ENCODE measurements at places on chromosomes 3 and 15. TPM values are rescaled to one million over a fixed set of nuclear protein-coding genes. Genes with fewer than 3 reads are reported as not detected.

Gene SACM1L
- total RNA-seq, result 29.8 TPM

DNA sequence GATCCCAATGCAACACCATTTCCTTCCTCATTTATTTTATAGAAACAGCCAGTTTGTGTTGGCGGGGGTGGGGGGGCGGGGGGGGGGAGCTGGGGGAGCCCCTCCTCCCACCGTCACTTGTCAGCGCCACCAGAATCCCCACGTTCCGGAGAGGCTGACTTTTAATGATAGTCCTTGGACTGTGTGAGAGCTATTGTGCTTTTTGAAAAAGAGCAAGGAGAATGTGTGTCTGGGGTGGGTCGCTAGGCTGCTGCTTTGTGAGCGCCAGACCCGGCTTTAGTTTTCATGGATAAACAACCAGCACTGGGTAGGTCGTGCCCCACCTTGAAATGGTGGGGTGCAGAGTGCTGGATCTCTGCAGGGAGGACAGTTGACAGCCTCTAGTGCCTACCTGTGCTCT, 135.0 kb upstream of the ONECUT1 start:
- no peaks in the 10 kb centered on the region for H3K36me3 ChIP-seq
- DNase-seq, result no peak
- no peaks in the 10 kb centered on the region for H3K27me3 ChIP-seq
- no peak overlapping the region for H3K4me3 ChIP-seq
- H3K4me1 ChIP-seq, result no peaks in the 10 kb centered on the region

GRCh38 chr3:9192248-9193025, 57.0 kb downstream of the SRGAP3 start:
- H3K27ac ChIP-seq, result no peak overlapping the region
- no peaks in the 10 kb centered on the region for H3K4me1 ChIP-seq
- DNase-seq, result no peak
- no peaks in the 10 kb centered on the region for H3K36me3 ChIP-seq
- H3K4me3 ChIP-seq, result no peak overlapping the region
- H3K27me3 ChIP-seq, result no peaks in the 10 kb centered on the region

Gene LRCH3
- total RNA-seq, result 11.2 TPM

DNA sequence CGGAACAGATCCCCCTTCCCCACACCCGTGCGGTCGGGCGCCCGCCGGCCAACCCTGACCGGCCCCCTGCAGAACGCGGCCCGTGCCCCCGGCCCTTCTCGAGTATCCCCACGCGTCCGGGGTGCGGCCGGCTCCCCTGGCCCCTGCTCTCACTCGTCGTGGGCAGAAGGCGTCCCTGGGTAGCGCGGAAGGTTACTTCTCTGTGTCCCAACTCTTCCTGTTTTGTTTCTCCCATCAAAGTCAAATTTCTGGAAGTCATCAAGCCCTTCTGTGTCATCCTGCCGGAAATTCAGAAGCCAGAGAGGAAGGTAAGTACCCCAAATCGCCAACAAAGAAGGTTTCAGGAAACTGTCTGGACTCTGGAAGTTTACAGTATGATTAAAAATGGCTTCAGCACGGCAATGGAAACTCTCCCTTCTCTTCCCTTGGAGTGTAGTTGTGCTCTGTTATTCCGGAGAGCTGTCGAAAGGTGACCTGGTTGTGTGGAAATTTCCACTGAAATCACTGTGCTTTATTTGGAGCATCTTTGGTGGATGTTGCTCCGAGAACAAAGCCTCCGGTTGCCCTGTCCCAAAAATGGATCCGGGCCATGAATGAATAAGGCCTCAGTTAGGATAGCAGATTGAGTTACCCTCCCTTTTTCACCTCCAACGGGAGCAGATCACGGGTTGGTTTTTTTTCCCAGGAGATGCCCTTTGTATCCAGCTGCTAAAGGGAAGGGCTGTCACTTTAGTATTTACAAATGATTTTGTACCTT, 536 bp downstream of the SEC61A1 start:
- H3K4me1 ChIP-seq, result peaks cover 13% of the 10 kb centered on the region
- DNase-seq, result no peak
- peaks cover 21% of the 10 kb centered on the region for H3K36me3 ChIP-seq
- H3K27ac ChIP-seq, result peak overlapping the region; percentile 85
- no peaks in the 10 kb centered on the region for H3K27me3 ChIP-seq

- H3K36me3 ChIP-seq, result no peaks in the 10 kb centered on the region
- DNase-seq, result no peak
- H3K27me3 ChIP-seq, result no peaks in the 10 kb centered on the region
- H3K4me3 ChIP-seq, result no peak overlapping the region
- no peak overlapping the region for H3K27ac ChIP-seq
- no peaks in the 10 kb centered on the region for H3K4me1 ChIP-seq
Measured at GRCh38 chr3:193732827-193733226, 139.8 kb downstream of the OPA1 start.

Gene MORC1
- not detected for total RNA-seq

DNA sequence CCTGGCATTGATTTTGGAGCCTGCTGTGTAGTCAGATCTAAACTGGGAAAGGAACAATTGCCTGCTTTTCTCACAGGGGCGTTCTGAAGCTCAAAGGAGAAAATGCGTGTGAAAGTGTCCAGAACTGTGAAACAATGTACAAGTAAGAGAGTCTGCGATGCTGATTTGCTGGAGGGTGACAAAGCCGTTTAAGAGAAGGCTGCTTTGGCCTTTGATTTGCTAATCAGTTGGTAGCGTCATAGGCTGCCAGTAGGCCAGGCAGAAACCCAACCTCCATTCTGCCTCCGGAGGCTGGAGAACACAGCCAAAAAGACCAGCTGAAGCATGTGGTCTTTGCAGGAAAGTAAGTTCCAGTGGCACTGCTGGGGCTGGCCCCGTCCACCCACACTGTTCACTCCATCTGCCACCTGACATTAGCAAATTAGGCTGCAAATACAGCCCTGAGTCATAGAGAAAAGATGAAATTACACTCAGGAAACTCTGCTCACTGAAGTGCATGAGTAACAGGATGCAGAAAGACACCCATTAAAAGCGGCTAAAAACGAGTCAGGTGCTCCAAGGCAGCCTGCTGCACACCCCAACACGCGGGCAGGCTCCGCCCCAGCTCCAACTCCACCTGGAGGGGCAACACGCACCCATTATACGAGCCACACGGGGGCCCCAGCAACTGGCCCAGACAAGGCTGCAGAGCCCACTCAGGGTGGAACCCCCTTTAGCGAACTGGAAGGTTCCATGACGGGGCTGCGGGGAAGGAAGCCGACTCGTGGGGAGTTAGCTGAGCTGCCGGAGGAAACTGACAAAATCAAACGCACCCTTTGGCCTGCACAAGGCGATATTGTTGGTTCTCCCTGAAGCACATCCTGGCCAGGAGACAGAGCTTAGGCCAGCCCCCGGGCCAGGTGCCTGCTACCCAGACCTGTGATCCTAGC, 31.6 kb downstream of the ZDHHC19 start:
- no peaks in the 10 kb centered on the region for H3K27me3 ChIP-seq
- H3K36me3 ChIP-seq, result no peaks in the 10 kb centered on the region
- H3K4me1 ChIP-seq, result no peaks in the 10 kb centered on the region
- DNase-seq, result no peak
- no peak overlapping the region for H3K4me3 ChIP-seq

Gene ARHGAP31
- 3.1 TPM for total RNA-seq

DNA sequence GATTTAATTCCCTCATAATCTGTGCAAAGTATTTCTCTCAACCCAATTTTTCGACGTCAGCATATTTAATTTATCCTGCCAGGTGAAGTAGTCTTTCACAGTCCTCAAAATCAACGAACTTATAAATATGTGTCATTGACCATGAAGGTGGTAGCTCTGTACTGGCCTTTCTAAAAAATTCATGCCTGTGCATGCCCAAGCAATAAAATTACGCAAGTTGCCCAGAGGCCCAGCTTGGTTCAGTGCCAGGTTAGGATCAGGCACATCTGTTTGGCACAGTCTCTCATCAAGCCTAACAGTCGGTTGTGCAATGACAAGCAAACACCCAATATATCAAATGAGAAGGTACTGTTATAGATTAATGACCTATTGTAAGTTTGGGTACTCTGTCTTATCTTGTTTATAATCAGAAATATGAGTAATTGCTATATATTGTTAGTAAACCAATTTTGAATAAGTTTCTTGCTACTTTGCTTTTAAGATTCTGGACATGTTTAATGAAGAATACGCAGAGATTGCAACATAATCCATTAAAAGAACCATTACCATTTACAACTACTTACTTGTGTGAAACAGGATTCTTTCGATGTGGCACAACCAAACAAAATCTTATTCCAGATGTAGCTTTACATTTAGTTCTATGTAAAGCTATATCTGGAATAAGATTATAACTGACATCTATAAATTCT, 159.0 kb upstream of the IL12A start:
- peak; percentile 70 for DNase-seq
- no peaks in the 10 kb centered on the region for H3K4me1 ChIP-seq
- no peaks in the 10 kb centered on the region for H3K36me3 ChIP-seq
- H3K27ac ChIP-seq, result no peak overlapping the region
- H3K4me3 ChIP-seq, result no peak overlapping the region
- H3K27me3 ChIP-seq, result no peaks in the 10 kb centered on the region

DNA sequence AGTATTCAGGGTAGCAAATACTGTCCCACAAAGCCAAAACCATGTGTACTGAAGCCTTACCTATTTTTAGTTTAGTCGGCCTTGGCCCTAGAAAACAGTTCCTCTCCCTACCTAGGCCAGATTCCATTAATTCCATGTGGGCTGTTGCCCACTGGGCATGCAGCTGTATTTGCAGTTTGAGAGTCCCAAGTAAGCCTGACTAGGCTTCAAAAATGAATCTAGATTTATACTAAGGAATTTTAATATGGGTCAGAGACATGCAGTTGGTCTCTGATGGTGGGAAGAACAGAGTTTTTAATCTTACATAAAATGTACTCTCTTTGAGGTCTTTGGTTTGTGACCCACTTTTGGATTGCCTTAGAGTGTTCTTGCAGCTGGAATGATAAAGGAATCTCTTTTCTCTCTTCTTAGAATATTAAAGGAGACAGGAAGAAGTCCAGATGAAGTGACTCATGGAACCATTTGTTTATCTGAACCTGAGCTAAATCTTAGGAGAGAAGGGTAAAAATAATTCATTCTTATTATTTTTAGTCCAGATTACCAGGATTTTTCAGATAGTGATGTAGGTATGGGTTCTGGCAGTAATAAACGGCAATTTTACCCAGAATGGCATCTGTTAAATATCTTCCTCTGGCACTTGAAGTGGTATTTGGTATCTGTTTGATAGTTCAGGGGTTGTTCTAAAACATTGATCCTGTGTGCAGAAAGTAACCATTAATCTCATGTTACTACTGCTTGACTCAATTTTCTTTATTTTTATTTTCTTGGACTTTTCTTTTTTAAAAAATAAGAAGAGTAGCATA, 33.8 kb downstream of the GLCE start:
- H3K27ac ChIP-seq, result no peak overlapping the region
- no peak for DNase-seq
- H3K36me3 ChIP-seq, result no peaks in the 10 kb centered on the region
- no peaks in the 10 kb centered on the region for H3K27me3 ChIP-seq
- H3K4me3 ChIP-seq, result no peak overlapping the region

Gene STAC
- total RNA-seq, result not detected

- no peak overlapping the region for H3K4me3 ChIP-seq
- H3K4me1 ChIP-seq, result no peaks in the 10 kb centered on the region
- H3K27ac ChIP-seq, result no peak overlapping the region
- no peaks in the 10 kb centered on the region for H3K27me3 ChIP-seq
Measured at GRCh38 chr3:122533480-122533879, 18.7 kb upstream of the KPNA1 start.

DNA sequence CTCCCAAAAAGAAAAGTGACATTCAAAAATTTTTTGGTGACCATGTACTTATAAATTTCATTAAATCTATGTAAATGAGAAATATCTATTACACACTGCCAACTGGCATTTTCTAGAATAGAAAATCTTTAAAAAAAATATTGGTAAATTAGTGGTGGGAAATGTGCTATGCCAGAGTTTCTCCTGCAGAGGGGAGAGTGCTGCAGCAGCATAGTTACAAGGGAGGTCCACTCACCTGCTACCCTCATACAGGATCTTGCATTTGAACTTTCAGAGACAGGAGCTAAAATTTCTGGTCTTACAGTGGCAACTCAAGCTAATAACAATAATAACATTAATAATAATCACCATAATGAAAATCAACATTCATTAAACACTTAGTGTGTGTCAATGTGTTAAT, 459.6 kb downstream of the NSUN3 start:
- no peaks in the 10 kb centered on the region for H3K27me3 ChIP-seq
- peaks cover 7% of the 10 kb centered on the region for H3K4me1 ChIP-seq
- DNase-seq, result no peak
- no peak overlapping the region for H3K4me3 ChIP-seq
- no peak overlapping the region for H3K27ac ChIP-seq

DNA sequence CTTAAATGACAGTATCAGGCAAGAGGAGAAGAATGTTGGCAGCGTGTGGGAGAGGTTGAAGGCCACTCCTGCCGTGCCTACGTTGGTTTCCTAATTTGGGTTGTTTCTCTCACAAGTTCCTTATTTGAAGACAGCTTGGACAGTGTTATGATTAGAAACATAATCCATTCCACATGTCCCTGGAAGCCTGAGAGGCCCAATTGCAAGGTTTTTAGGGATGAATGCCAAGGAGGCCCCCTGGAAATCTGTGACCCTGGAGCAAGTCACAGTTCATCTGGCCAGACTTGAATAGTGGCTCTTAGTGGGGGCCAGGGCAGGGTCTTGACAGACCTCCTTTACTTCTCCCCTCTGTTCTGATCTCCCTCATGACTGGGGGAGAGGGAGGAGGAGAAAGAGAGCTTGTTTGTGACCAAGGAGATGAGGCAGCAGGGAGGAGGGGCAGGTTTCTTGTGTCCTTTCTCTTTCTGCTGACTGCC, 584.4 kb upstream of the TBL1XR1 start:
- no peaks in the 10 kb centered on the region for H3K4me1 ChIP-seq
- DNase-seq, result no peak
- H3K27ac ChIP-seq, result no peak overlapping the region
- H3K4me3 ChIP-seq, result no peak overlapping the region
- no peaks in the 10 kb centered on the region for H3K27me3 ChIP-seq

- no peaks in the 10 kb centered on the region for H3K36me3 ChIP-seq
- H3K4me1 ChIP-seq, result no peaks in the 10 kb centered on the region
- no peak for DNase-seq
- no peak overlapping the region for H3K27ac ChIP-seq
Measured at GRCh38 chr3:32626631-32627030, 56.0 kb upstream of the DYNC1LI1 start.

DNA sequence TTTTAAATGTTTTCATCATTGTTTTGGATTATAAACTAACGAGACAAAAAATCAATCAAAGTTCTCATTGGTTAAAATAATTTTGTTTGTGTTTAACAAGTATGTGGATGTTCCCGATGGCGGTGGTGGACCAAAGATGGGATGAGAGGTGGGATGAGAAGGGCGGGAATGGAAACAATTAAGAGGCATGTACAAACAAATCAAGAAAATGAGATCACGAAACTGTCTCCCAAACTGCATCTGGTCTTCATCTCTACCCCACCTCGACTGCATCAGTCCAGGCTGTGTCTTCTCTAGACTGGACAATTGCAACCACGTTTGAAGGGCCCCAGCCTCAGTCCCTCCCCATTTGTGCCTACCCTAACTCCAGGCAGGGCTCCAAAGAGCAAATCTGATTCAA, 56.1 kb downstream of the SLC12A8 start:
- no peaks in the 10 kb centered on the region for H3K27me3 ChIP-seq
- peaks cover 4% of the 10 kb centered on the region for H3K4me1 ChIP-seq
- no peak overlapping the region for H3K4me3 ChIP-seq
- no peaks in the 10 kb centered on the region for H3K36me3 ChIP-seq

GRCh38 chr3:150344079-150344759, 63.9 kb upstream of the TSC22D2 start:
- H3K27me3 ChIP-seq, result no peaks in the 10 kb centered on the region
- DNase-seq, result no peak
- no peak overlapping the region for H3K4me3 ChIP-seq

Gene NR1I2
- 0.22 TPM for total RNA-seq

Gene PLOD2
- 22.7 TPM for total RNA-seq
